Putamen (tissue), 1 donor: ENCODE measurements at places on chromosomes 3 and 15.
A peak's percentile ranks its signal among the peaks of the same experiment; 100 is the strongest.

- DNase-seq = no peak
Observed at GRCh38 chr15:98233873-98234272, 273.4 kb downstream of the ARRDC4 start.

DNA sequence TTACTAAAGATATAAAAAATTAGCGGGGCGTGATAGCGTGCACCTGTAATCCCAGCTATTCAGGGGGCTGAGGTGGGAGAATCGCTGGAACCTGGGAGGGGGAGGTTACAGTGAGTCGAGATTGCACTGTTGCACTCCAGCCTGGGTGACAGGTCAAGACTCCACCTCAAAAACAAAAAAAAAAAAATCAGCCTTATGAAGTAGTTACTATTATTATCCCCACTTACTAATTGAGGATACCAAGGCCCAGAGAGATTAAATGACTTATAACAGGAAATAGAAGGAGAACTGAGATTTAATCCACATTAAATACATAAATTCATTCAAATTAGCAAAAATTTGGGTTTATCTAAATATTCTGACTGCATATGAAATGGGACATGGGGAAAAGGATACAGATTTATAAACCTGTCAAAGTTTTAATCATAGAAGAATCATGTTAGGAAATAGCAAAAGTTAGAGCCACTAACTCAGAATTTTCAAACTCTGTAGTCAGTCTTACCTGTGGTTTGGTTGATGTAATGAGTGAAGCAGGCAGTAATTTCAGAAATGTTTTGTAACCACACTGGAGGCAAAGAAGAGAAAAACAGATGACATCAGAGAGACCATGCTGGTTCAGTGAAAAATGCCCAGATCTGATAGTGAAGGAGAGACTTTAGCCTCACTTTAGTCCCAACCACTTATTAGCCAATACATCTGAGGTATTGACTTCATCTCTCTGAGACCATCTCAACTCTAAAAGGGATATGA lies 25.0 kb upstream of the ACAP2 start:
- DNase-seq = no peak

- DNase-seq = no peak
Observed at GRCh38 chr3:108780235-108780634, 23.0 kb upstream of the RETNLB start.

- DNase-seq = peak; percentile 64
Observed at GRCh38 chr15:96345560-96346399, 15.3 kb downstream of the NR2F2 start.
